ENCODE measurements at places on chromosomes 7 and 10.

DNA sequence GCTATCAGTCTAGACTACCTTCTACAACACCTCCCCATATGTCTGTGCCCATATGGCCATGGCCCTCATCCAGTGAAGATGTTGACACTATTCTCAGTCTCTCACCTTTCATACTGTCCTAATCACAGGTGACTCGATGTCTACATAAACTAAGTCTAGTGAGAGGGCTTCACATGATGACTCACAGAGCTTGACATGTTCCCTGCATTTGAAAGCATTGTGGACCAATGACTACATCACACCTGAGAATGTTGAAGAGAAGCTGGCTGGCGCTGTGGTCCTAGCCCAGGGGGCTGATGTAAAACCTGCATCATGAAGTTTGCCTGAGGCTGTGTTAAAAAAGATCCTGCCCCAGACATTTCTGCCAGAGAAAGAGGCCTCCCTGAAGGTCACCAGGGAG lies 167.2 kb downstream of the NPSR1 start:
- peak; percentile 12 for DNase-seq

DNA sequence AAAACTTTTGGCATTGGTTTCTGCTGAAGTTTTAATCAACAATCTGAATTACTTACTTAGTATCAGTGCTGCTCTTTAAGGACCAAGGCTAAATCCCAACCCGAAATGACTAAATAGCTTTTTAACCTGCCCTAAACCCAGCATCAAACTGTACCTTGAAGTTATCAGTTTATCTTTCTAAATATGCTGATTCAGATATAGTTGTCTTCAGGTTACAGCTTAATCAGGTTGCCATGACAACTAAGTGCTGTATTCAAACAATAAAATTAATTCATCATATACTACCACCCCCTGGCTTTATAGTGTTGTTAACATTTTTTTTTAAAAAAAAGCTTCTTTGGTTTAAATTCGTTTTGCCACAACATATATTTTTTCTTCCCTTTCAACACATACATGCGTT lies 239.6 kb downstream of the TWIST1 start:
- no peak for DNase-seq

DNA sequence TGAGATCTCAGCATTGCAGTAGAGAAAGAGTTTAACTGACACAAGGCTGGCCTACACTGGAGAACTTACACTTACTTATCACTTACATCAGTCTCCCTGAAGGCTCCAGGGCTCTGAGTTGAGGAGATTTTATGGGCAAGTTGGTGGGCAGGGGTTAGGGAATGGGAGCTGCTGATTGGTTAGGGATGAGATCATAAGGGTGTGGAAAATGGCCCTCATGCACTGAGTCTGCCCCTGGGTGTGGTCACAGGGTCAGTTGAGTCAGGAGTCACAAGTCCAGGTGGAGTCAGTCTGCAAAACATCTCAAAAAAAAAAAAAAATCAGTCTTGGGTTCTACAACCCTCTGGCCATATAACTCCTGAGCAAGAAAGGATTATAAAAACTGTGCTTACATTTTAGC lies 60.5 kb downstream of the PPP1R17 start:
- DNase-seq = peak; percentile 62

DNA sequence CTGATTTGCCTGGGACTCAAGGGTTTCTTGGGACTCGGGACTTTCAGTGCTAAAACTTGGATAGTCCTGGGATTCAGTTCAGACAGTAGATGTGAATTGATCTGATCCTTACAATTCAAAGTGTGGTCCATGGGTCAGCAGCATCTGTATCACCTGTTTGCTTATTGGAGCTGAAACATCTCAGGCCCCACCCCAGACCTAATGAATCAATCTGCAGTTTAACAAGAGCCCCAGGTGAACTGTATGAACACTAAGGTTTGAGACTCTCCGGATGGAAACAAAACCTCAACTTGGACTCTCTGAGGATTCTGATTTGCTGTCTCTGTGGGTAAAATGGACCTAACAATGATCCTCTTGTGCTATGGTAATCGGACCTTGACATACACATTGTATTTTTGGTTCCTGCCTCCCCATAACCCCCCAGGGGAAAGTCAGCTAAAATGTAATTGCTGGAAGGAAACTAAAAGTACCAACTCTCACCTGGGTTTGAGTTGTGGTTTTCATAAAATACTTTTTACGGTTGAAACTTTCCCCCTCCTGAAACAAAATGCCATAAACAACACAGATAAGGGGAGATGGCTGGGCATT lies 11.7 kb downstream of the CYP26A1 start:
- no peak for DNase-seq

DNA sequence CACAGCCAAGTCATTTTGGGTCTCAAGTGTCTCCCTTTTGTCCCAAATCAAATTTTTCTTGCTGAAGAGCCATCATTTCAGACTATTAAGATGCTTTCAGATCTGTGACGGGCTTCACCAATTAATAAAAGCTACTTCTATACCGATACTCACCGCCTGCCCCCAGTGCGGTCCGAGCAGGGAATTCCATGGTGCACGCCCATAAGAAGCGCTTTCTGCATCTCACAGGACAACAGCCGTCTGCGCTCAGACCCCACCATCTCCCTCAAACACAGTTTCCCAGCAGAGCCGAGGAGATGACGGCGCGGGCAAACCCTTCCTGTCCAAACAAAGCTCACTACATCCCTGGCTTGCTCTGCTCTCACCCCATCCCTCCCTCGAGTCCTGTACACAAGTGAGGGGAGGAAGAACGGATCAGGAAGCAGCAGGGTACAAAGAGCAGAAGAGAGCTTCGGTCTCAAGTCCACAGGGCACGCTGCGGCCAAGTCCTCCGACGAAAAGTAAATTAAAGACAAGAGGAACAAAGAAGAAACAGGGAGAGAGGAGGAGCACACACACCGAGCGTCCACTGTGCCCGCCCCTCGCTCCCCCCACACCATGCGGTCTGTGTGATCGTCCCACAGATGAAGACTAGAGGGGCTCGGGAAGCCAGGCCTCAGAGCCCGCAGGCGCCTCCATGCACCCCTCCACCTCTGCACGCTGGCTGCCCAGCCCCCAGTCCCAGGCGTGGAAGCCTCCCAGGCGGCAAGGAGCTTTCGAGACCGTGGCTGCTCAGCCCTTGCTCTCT lies 121.9 kb downstream of the MAD1L1 start:
- no peak for DNase-seq

DNA sequence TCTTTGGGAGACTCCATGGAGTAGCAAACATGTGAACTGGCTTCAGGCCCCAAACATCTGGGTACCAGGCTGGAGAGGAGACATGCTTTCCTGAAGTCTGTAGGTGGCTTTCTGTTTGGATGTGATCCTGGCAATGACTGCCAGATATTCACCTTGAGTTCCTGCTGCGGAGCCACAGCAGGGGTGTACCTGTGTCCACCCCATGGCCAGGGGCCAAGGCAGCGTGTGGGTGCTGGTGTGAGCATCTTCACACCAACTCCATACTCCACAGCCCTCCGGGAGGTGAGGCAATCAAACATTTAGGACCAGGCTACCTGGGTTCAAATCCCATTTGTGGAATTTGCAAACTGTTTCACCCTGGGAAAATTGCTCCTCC lies 113.0 kb downstream of the ADCY1 start:
- no peak for DNase-seq

- no peak for DNase-seq
These were observed 11.1 kb downstream of the ADIRF start for GRCh38 chr10:86979296-86979818.

- DNase-seq = no peak
These were observed 14.5 kb downstream of the CFAP46 start for GRCh38 chr10:132927824-132928223.

GRCh38 chr10:30026578-30026977 lies 32.8 kb downstream of the JCAD start:
- DNase-seq = no peak

DNA sequence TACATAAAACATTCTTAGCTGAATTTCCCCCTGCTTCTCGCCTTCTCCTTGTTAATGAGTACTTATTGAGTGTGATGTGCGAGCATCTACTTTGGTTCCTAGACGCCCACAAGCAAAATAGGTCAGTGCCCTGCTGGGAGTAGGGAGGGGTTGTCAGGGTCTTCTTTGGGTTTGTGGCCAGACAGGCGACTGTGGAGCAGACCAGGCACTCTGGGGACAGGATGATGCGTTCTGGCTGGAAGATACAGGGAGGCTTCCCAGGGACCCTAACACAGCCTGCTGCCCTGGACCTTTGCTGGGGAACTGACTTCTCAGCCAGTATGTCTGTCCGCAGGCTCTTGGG lies 227.2 kb downstream of the CUX1 start:
- DNase-seq = no peak

DNA sequence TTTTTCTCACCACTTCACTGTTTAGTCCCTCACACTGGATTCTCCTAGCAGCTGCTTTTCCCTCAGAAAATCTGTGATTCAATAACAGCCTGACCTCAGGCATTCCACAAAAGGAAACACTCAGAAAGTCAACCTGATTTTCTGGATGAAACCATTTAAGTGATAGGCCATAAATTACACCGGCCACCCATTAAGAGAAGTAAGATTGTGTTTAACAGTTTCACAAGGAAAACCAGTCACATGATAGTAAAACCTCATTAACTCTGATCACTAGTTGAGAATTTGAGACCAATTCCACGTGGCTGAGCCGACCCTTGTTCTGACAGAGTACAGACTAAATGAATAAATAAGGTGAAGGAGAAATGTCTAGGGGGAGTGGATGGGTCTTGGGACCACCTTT lies 7.7 kb downstream of the GRM8 start:
- no peak for DNase-seq

DNA sequence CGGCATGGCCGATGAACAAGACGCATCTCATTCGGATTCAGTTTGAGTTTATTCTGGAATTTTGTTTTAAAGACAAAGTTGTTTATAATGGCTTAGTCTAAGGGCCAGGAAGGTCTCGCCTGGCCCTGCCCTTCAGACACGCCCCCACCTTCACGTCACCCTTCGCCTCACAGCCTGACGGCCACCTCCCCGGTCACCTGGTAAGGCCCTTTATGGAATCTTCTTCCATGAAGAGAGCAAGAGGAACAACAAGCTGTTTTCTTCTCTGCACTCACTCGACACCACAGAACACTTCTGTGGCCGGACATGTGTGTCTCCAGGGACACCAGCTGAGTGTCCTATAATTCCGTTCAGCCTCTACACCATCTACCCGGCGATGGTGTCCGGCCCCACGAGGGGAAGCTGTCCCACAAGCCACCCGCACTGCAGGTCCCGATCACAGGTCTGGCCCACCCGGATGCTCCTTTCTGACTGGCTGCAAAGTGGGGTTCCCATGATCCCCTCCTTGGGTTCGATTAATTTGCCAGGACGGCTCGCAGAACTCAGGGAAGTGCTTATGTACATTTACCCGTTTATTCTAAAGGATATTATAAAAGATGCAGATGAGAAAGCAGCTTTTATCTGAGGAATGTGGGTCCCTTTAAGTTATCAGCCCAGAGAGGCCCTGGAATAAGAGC lies 17.4 kb upstream of the KNDC1 start:
- no peak for DNase-seq

GRCh38 chr10:28410420-28411135 lies 107.7 kb upstream of the MPP7 start:
- peak; percentile 22 for DNase-seq

GRCh38 chr10:110244550-110244949 lies 37.1 kb downstream of the MXI1 start:
- DNase-seq = no peak

- DNase-seq = no peak
These were observed 206.8 kb upstream of the LYZL1 start for GRCh38 chr10:29081951-29082685.

DNA sequence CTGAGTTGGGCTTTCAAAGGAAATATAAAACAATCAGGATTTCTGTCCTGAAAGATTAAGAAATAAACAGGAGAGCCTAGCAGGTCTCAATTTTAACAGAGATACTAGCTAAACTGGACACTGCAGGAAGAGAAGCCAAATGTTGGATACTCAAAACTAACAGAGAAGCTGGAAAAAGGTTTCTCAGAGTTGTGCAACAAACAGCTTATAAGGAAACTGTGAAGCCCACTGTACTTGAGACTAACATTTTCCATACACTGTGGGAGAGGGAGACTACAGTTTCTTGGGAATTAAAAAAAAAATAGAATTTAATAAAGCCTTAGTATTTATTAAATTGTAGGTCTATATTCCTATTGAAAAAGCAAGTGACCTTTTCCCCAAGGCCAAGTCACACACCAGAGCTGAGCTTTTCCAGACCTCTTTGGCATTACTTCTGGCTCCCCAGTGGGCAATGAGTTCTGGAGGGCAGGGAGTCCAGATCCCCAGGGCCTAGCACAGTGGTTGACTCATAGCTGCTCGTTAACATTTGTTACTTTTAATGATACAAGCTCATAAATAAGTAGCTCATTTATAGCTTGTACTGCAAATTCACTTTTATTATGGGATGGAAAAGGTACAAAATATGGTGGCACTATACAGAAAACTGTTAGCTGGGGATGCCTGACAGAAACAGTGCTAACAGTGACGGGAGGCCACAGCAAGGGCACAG lies 68.3 kb downstream of the MINDY3 start:
- no peak for DNase-seq

GRCh38 chr7:151824373-151824933 lies 52.5 kb downstream of the PRKAG2 start:
- DNase-seq = no peak

DNA sequence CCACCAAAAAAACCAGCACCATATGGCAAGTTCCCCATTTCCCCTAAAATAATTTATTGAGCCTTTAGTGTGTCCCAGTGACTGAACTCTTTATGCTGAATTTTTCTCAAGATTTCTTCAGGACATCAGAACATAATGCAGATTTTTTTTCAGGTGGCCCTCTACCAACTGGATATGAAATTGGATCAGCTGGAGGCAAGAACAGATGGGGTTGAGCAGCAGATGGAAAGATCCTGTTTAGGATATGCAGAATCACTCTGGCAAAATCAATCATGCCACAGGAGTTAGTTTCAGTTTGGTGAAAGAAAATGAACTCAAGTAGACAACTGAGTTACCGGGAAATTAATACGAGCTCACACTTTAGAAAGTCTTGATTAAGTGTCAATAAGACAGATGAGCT lies 761.5 kb upstream of the C7orf33 start:
- DNase-seq = no peak

GRCh38 chr10:34641913-34642558 lies 173.1 kb downstream of the PARD3 start:
- no peak for DNase-seq

- DNase-seq = no peak
These were observed 14.9 kb downstream of the GLI3 start for GRCh38 chr7:42222125-42222524.

DNA sequence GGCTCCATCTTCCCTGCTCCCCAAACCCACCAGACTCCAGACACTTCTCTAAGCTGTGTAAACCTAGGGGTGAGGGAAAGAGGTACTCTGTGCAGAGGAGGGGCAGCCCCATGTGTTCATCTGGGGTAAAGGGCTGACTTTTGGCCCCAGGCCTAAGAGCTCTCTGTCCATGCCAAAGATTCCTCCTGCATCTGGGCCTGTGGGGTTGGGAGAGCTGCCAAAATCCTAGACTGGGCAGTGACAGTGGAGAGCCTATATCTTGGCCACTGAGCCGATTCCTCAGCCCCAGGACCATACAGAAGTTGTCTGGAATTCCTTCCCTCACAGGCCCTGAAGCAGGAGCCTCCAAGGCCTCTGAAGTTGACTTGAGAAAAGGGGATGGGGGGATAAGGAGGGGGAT lies 25.3 kb upstream of the LEP start:
- DNase-seq = peak; percentile 38
